ENCODE measurements at places on chromosomes 1 and 21.

GRCh38 chr1:245825128-245825901 lies 670.5 kb downstream of the KIF26B start:
- DNase-seq = no peak

- DNase-seq = no peak
These were observed 122.8 kb downstream of the SYF2 start for GRCh38 chr1:25109531-25109951.

DNA sequence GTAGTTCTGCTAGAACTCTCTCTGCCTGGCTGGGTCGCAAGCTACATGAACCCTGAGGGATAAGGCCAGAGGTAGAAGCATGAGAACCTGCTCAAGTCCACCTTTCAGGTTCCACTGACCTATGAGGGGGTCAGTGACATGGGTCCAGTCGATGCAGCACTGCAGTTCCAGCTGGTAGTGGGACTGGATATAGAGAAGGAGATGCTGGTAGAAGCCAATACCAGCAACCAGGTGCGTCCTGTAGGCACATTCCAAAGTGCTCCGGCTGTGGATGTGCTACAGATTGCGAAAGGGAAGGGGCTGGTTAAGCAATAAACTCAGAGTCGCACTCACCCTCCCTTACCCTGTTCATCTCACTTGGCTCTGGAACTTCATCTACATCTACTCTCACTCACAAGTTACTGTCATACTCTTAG lies 5.7 kb downstream of the SMG5 start:
- peak; percentile 73 for DNase-seq

DNA sequence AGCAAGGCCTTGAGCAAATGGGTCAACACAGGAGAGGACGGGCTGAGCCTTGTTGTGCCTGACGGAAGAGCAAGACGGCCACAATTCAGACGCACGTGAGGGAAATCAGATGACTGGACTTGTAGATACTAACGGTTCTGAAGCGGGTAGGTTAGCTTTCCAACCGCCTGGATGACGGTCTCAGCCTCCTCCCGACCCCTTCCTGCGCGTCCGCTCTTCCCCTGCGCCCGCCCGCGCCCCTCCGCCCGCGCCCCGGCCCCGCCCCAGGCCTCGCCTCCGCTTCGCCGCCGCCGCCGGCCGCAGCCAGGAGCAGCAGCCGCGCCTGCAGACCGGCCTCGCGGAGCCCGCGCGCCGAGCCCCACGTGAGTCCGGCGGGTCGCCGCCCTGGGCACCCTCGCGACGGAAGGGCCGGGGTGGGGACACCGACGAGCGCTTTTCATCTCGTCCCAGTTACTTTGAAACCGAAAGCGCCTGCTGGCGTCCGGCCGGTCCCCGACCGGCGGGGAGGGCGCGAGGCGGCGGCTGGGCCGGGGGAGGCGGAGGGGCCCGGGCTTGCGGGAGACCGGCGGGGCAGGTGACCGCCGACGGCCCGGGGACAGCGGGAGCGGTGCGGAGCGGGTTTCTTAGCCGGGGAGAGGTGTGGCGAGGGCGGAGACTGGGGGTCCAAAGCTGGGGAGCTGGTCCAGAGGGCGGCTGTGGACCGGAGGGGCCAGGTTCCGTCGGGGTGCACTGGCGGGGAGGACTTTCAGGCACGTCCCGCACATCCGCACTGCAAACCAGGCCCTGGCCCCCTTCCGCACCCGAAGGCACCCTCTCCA lies at the start of gene TRAF5:
TSS of gene TRAF5 (plus strand) at position 306 of the 818 bp plus-strand sequence. CDS start 26,407 bp downstream, outside the sequence.
- no peak for DNase-seq

DNA sequence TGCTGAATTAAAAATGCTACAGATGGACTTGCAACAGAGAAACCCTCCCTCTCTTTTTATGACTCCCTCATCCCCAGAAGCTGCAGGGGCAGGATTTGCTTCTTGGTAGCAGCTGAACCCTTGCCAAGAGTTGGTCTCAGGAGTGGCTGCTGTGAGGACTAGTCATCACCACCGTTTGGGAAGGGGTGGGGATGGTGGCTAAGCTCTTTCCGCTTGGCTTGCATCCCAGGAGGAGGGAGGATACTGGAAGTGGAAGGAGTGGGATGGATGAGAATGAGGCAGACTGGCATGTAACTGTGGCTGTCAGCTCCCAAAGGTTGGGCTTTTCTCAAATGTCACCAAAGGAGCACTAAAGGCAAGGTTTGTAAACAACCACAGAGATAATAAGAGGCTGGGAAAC lies 50.8 kb upstream of the COL24A1 start:
- DNase-seq = no peak

GRCh38 chr1:75742047-75742625 lies 17.6 kb downstream of the ACADM start:
- DNase-seq = no peak

DNA sequence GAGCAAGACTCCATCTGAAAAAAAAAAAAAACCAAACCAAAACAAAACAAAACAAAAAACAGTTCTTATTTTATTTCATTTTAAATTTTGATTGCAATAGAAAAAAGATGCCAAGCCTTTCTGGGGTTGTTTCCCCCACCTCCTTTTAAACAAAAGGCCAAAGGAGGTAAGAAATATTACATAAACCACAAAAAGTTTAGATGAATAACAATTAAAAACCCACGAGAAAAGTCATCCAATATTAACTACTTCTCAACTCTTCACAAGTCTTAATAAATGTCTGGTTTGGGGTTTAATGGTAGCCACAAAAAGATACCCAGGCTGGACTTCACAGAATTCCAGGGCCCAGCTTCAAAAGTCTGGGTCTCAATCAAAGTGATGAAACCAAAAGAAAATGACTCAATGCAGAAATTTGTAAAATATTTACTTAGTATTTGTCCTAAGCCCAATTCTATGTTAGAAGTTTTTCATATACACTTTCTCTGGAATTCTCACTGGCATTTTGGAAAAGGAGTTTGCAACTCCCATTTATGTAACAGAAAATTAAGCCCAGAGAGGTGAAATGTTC lies 47.0 kb upstream of the SDC3 start:
- DNase-seq = no peak

DNA sequence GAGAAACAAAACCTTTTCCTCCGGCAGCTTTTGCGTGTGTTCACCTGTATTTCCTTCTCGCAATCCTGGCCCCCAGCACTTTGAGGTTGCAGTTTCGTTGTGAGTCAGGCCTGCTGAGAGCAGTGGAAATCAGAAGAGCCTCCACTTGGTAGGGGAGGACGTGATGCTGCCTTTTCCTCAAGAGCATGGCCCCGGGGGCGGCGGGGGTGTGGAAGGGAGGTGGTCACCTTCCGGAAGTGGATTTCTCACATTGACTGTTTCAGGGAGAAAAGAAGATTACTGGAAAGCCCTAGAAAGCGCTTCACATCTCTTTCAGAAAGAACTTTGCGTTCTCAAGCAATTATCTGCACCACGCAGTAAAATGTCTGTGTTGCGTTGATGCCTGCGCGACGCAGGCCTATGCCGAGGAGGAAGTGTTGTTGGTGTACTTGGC lies 12.2 kb upstream of the IL10 start:
- no peak for DNase-seq

- no peak for DNase-seq
These were observed 25.8 kb upstream of the VPS26C start for GRCh38 chr21:37292941-37293340.

DNA sequence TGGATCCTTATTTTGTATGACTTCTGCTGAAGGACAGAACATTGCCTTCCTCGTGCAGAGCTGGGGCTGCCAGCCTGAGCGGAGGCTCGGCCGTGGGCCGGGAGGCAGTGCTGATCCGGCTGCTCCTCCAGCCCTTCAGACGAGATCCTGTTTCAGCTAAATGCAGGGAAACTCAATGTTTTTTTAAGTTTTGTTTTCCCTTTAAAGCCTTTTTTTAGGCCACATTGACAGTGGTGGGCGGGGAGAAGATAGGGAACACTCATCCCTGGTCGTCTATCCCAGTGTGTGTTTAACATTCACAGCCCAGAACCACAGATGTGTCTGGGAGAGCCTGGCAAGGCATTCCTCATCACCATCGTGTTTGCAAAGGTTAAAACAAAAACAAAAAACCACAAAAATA lies 27.5 kb upstream of the KDM4A start:
- no peak for DNase-seq
